ENCODE measurements at places on chromosomes 7 and 10.

GRCh38 chr10:94725871-94726270, 36.6 kb upstream of the CYP2C19 start:
- no peak for DNase-seq

DNA sequence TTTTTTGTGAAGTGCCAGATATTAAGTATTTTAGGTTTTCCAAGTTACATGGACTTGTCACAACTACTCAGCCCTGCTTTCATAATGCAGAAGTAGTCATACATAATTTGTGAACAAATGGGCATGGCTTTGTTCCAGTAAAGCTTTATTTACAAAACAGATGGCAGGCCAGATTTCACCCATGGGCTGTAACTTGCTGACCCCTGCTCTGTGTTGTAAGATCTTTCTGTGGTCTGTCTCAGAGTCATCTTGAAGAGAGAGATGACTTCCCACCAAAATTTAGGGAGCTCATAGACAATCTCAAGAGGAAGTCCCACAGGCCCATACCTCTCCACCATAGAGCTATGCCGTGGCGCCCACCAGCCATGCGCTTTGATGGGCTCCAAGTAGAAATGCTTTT, 616.1 kb downstream of the LRMDA start:
- DNase-seq: no peak

GRCh38 chr7:119643558-119643957, 629.4 kb upstream of the KCND2 start:
- DNase-seq: no peak

GRCh38 chr7:102223184-102223583, 63.5 kb upstream of the SH2B2 start:
- DNase-seq: no peak

GRCh38 chr7:40331915-40332314, 197.1 kb downstream of the SUGCT start:
- no peak for DNase-seq

DNA sequence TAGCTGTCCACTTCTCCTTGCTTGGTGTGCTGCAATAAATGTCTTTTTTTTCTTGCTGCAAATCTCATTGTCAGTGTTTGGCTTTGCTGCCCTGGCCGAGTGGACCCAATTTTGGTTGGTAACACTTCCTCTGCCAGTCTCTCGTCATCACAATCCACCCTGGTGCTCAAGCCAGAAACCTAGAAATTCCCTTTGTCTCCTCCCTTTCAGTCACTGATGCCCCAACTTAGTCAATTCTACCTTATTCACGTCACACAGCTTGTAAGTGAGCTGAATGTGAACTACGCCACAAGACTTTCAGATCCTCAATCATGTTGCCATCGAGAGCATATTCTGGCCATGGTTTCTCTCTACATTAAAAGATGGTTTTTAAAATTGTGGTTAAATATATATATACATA, 13.0 kb upstream of the FRA10AC1 start:
- peak; percentile 4 for DNase-seq

DNA sequence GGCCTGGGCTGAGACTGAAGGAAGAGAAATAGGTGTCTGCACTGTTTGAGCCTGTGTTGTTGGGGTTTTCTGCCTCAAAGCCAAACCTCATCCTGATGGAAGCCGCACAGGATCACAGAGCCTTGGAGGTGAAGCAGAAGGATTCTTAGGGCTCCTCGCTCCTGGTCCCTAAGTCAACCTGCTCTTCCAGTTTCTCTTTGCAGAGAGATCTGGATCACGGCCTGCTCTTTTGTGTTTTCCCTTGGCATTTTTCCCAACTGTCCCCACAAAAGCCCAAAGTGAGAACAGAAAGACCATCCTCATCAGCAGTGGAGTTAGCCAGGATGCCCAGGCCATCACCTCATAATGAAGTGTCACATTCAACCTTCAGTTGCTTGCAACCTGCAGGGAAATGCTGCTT, 20.3 kb upstream of the PPIA start:
- DNase-seq: no peak

GRCh38 chr10:2077231-2077630, 339.9 kb upstream of the ADARB2 start:
- DNase-seq: no peak

GRCh38 chr10:5070648-5071410, 23.4 kb upstream of the AKR1C3 start:
- DNase-seq: no peak

DNA sequence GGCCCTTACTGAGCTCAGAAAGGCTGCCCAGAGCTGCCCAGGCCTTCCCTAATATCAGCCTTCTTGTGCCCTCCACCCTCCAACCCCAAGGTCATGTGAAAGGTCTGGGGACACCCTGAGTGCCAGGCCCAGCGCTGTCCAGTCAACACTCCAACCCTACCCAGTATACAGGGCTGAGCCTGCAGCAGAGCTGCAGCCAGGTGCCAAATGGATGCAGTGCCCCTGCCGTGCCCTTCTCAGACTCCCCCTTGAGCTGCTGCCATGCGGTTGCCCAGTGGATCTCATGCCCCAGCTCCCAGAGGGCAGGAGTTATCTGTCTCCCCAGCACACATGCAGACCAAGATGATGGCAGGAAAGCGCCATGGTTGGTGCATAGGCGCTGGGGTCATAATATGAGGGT, 61.5 kb downstream of the ZMIZ1 start:
- DNase-seq: no peak

DNA sequence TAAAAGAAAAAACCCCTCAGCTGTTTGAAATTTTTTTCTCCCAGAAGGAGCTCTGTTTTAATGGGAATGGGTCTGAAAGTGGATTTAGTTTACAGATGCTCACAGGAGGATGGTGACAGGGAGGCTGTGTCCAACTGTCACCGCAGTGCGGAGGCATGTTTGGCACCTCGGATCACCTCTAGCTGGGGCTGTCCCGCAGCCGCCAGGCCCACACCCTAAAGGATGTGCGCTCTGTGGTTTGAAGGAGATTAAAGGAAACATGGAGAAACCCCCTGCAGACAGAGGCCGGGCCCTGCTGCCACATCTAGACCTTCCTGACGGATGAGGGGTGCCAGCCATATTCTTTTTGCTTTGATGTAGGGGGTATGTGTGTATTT, 160.6 kb downstream of the DNAJB6 start:
- no peak for DNase-seq

- no peak for DNase-seq
Measured at GRCh38 chr7:100563100-100563564, 10.6 kb downstream of the SAP25 start.

DNA sequence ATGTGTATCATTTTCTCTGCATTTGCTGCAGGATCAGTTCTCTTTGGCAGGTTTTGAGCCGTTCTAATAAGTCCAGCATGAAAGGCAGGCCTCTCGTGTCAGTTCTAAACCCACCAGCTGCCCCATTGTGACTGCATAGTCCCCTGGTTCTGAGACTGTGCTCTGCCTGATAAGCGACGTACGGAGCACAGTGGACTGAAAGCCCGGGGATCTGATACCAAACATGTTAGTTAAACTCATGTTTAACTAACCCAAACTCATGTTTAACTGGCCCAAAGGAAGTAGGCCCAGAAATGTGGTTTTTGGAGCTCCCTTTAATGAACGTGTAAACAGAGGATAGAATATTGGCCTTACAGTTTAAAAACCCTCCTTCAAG, 98.0 kb upstream of the PDCD4 start:
- DNase-seq: no peak

DNA sequence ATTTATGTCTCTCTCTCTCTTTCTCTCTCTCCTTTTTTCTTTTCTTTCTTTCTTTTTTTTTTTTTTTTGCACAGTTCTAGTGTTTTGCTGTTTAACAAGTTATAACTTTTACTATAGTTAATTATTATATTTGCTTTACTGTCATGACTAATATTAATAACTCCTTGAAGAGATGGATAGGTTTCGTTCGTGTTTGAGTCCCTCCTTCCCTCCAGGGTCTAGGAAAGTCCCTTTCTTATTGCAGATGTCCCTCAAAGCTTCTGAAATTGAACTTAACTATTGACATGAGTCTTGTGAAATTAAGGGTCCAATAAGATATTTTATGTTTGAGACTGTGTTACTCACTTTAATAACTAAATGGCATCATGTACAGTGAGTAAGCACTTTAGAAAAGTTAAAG, 131.4 kb downstream of the PLXDC2 start:
- no peak for DNase-seq

GRCh38 chr7:66454600-66455225, 174.0 kb upstream of the KCTD7 start:
- DNase-seq: no peak

GRCh38 chr10:102269017-102269416, 23.7 kb downstream of the GBF1 start:
- DNase-seq: no peak

DNA sequence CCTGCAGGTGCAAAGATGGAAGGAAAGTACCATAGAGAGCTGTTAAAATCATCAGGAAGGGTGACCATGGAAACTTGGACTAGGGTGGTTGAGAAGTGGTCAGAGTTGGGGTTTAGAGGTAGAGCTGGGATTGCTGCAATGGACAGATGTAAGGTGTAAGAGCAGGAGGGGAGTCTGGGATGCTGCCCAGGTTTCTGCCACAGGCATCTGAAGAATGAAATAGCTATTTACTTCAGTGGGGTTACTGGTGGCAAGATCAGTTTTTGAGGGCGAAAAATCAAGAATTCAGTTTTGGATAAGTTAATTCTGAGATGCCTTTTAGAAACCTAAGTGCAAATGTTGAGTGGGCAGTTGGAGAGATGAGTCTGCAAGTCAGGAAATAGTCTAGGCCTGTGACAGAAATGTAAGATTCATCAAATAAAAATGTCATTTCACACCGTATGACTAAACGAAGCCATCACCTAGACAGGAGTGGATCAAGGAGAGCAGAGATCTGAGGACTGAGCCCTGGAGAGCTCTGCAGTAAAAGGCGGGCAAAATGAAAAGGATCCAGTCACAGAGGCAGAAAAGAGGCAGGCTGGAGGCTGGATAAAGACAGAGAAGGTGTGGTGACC, 22.7 kb upstream of the TOMM7 start:
- no peak for DNase-seq

GRCh38 chr7:44194069-44194468, 4.8 kb upstream of the GCK start:
- DNase-seq: no peak

DNA sequence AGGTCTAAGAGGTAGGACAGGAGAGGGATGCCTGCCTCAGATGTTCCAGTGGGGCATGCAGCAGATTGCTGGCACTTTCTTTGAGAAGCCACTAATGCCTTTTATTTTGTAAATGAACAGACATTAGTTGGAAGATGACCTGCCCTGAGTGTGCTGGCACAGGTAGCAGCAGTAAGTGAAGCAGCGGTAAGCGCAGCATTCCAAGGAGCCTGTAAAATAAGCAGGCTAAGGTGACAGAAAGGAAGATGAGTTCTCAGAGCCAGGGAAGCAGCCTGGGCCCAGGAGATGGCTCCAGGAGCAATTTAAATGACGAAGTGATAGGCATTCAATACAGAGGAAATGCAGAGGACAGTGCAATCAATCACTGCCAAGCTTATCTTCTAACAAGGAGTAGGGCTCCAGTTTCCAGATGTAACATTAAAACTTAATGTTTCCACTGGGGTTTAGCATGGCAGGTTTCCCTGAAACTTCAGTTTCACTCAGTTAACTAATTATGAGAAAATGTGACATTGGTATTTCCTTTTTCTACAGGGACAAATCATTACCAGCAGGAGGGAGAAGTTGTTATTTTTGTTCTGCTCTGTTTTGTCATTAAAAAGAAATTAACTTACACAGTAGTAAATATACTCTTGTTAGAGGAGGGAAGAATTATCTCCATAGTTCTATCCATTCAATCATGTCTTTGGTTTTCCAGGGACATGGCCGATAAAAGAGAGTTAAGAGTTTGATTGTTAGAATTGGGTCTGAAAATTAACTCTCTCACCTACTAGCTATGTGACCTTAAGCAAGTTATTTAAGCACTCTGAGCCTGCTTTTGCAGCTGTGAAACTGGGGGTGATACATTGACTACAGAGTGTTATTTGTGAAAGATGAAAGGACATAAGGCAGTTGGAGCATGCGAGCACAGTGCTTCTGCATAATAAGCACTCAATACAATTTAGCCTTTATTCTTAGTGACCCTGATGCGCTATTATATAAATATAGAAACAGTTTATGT, 96.6 kb upstream of the PTN start:
- DNase-seq: no peak

DNA sequence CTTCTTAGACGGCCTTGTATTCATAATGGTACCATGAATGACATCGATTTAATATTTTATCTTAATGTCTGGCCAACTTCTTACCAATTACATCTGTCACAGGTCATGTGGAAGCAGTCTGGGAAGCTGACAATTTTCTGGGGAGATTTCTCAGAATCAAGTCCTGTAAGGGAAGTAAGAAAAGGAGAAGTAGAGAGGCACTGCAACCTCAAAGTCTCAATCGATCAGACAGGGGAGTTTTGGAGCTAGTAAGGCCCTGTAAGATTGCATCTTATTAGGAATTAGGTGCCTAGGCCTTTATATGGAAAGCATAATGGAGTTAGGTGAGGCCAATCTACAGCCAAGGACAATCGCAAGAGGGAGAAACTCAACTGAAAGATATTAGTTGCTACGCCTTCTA, 694.6 kb upstream of the SORCS1 start:
- DNase-seq: no peak

- DNase-seq: no peak
Measured at GRCh38 chr7:122145937-122146645, 2.0 kb upstream of the AASS start.

DNA sequence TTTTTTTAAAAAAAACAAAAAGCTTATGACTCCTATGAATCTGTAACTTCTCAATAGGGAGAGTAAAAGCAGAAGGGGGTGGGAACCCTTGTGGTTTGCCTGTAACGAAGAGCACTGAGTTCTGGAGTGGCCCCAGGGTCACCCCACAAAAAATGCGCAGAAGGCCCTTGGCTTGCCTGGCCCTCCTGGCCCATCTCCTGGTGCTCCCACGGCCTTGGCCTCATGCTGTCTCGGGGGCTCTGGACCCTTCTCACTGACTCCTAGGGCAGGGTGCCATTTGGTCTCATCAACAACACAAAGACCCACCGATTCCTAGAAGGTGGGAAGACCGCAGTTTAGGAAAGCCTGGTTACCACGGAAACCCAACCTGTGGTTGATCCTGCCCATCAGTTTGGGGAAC, 40.8 kb downstream of the ZNF467 start:
- DNase-seq: no peak

DNA sequence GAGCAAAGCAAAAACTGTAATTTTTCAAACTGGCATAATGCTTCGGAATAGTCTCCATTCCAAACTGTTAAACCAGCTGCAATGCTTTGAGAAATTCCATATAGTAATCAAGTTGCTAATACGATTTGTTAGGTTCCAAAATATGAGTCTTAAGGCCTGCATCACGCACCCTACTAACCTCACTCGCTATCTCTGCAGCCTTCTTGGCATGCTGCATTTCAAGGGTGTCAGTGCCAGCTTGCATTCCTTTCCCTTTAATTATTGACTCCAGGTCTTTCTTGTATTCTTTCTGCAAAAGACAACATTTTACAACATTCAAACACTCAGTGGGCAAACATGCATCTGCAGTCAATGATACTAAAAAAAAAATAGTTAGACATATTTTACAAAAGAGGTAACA, 61.8 kb downstream of the NEBL start:
- no peak for DNase-seq

DNA sequence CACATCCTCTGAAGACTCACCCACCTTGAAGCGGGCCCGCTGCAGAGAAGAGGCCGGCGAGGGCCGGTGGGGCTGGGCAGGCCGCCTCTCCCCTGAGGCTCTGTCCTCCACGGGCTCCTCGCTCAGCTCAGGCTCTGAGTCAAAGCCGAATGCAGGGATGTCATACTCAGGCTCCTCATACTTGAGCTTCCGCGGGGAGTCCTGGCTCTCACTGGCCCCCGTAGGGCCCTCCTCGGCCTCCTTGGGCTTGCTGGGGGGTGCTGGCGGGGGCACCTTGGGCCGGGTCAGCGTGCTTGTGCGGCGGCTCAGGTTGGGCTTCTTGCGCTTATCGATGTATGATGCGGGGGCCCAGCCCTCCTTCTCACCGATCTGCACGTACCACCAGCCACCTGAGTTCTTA, 109.9 kb downstream of the NEURL1 start:
- DNase-seq: no peak

Measured in CD4-positive, alpha-beta T cell treated with Interleukin-10 for 1 hour (primary cell).